Urinary bladder (tissue), 4 donors: ENCODE measurements at places on chromosomes 2 and 18. TPM values are rescaled to one million over a fixed set of nuclear protein-coding genes. Genes with fewer than 3 reads are reported as not detected.

The ANKRD62 gene
- polyA plus RNA-seq, result not detected

DNA sequence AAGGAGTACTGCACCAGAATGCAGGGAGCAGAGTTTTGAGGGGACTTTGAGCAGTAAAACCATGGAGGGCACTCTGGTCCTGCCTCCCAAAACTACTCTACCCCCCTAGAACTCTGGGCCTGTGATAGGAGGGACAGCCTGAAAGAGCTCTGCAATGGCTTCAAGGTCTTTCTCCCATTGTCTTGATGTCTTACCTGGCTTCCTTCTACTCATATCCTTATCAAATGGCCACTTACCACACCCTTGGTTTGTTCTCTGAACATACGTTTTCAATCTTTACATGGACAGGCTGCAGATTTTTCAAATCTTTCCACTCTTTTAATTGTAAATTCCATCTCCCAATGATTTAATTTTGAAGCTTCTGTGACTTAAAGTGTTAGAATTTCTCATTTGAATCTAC is 27.7 kb downstream of the RELCH start:
- no peak for DNase-seq

The DRC1 gene
- polyA plus RNA-seq, result not detected

The RGPD3 gene
- polyA plus RNA-seq, result 0.32 TPM

The CD302 gene
- polyA plus RNA-seq, result 58.2 TPM

DNA sequence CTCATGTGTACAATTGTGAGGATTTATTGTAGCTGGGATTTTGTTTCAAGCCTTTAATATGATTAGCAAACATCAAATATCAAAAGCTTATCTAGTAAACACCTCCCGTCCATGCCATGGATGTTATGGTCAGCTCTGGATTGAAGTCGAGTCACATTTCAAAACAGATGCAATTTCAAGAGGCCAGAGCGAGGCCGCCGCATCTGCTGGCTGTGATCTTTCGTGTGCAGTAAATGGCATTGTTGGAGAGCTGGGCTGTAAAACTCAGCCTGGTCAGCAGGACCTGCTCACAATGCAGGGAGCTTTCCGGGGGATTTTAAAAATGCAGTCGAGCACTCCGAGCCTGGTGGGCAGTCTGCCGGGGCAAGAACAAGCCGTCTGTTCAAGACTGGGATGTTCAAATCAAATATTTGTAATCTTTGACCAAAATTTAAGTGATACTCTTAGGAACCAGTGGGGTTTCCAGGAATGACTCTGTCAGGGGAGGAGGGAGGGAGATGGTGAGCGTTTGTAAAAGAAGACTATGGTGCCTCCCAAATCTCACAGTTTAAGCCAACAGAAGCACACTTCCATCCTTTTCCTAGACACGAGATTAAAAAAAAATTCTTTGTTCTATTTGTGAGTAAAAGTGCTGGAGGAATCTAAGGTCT is 97.6 kb downstream of the MYCN start:
- DNase-seq, result no peak

DNA sequence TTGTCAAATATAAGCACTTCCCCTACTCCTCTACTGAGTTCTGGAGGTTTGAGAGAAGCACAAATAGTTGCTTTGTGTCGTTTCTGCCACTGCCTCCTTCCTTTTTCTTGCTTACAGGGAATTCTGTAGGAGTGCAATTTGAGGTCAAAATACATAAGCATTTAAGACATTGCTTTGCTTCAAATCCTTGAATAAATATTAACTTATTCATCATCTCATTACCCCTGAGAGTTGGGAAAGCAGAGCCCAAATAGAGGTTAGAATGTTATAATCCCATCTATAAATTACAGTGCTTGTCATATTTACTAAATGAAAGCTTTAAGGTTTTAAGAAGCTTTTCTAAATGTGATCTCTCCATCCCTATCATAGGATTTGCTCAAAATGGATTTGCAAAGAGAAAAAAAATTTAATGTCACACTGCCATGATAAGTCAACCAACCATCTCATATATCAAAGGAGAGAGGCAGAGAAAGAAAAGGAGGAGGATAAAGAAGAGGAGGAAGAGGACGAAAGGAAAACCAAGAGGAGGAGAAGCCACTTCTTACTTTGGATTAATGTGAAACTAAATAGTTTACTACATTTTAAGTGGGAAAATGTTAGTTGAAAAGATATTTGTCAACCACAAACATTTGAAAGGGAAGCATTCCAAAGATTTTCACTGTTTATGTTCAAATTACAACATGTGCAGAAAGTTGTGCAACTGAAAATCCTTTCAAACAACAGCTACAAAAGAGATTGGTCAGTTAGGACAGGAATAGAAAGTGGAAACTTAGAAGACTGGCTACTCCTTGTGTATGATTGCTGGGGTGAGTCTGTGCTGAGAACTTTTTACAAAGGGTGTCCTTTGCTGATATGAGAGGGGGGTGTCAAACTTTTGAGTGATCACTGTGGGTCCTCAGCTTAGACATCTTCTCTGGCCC is 277.3 kb upstream of the FN1 start:
- no peak for DNase-seq
